Inflammatory macrophage treated with lipopolysaccharide for 4 hours (primary cell): ENCODE measurements at places on chromosomes 2 and 18.
A peak's percentile ranks its signal among the peaks of the same experiment; 100 is the strongest.

DNA sequence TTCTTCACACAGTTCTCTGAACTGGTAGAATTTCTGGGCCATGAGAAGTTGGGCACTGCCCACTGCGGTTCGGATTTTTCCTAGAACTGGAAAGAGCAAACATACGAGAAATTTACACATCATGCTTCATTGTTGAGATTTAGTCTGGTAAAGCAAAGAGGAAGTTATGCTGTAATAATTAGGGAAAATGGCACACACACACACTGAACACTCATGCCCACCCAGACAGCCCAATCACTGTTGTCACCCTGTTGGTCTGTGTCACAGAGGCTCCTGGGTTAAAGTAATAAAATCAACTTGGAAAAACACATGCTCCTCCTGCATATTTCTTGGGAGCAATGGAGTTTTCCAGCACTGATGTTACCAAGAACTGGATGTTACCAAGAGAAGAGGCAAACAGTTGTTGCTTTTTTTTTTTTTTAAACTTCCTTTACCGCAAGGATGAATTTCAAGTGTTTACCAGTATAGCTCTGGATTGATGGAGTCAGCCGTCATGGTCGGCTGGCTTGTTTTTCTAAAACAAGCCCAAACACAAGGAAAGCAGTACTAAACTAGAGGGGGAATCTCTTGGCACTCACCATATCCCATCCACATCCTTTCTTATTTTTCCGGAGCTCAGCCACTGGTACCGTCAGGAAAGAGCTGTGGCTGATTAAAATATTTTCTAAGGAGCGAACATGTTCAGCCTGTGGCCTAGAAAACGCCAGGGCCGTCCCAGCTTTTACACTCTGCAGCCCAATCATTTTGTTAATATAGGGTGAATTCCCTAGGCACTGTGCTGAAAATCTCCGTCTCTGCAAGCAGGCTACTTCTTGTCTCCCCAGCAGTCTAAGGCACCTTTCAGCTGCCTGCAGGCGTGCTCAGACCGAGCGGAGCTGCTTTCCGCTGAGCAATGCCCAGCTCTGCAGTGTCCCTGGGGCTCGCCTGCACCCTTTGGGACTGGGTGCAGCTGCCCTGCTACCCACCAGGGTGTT, 58.9 kb downstream of the TGIF1 start:
- DNase-seq = peak; percentile 54

- DNase-seq = no peak
Measured at GRCh38 chr2:192978395-192978794, 783.7 kb upstream of the TMEFF2 start.

DNA sequence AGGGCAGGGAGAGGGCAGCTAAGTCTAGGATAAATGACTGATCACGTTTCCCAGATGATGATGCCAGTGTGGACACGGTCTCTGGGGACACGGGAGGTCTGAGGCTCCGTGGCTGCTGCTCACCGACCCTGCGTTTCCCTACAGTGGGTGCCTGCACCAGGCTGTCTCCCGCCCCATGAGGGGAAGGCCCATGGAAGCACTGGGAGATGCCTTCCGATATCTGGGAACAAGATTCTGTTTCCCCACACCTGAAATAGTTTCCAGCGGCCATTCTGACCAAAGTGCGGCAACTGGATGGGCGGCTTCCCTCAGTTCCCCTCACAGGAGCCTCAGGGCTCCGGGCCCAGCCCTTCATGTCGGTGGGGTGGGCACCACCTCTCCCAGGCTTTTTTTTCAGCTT, 83.1 kb downstream of the EDAR start:
- DNase-seq = no peak

GRCh38 chr2:205906419-205906818, 179.6 kb downstream of the INO80D start:
- no peak for DNase-seq

- DNase-seq = no peak
Measured at GRCh38 chr18:23939896-23940295, 74.7 kb upstream of the TTC39C start.

DNA sequence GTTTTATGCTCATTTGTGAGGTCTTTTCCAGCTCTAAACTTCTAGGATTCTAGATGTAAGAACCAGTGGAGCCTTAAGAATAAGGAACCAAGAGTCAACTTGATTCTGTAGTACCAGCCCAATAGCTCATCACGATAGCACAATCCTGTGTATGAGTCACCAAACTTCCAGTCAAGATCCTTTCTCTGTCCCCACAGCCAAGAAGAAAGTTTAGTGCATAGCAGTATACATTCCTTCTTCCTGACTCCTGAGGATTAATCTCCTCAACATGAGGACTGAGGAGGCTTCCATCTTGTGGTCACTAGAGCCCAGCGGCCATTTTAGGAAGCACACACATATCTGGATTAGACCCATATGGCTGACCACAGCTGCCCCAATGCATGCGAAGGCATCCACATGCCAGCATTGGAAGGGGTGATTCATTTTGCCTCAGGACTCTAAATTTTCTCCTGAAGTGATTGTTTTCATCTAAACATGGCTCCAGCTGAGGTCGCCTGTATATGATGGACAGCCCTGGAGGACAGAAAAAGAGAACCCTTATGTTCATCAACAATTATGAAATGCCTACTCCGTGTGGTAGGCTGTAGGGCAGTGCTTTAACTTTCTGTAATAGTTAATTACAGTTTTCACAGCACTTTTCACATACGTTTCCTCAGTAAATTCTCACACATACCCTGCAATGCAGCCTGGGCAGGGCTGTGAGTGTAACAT, 53.5 kb downstream of the RASGRP3 start:
- DNase-seq = peak; percentile 46

DNA sequence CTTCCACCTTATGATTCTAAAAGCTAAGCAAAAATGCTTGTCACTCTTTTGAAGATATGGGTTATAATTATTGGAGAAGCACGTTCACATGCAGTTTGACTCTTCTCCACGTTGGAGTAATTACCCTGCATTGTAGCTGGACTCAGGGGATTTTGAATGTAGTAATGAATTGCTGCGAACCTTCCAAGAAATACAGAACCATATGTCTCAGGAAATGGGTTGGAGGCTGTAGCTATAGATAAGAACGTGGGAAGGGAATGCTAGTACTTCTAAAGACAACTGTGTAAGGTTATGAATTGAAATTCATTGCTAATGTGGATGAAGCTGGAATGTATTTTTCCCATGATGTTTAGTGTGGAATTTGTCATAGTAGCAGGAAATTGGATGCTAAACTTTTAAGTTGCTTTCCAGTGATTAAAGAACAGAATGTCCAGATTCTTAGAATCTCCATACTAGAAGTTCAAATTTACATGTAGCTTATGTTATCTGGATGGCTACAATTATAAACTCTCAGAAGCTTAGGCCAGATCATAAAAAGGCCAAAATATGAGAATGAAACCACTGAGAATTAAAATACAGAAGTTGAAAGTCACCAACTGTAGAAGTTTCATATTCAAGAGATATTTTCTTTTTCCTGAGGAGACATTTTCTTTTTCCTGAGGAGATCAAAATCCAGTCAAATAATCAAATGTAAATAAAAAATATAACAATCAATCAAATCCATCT, 27.3 kb upstream of the SPOPL start:
- peak; percentile 13 for DNase-seq

GRCh38 chr2:107334306-107334705, 448.3 kb upstream of the ST6GAL2 start:
- no peak for DNase-seq

DNA sequence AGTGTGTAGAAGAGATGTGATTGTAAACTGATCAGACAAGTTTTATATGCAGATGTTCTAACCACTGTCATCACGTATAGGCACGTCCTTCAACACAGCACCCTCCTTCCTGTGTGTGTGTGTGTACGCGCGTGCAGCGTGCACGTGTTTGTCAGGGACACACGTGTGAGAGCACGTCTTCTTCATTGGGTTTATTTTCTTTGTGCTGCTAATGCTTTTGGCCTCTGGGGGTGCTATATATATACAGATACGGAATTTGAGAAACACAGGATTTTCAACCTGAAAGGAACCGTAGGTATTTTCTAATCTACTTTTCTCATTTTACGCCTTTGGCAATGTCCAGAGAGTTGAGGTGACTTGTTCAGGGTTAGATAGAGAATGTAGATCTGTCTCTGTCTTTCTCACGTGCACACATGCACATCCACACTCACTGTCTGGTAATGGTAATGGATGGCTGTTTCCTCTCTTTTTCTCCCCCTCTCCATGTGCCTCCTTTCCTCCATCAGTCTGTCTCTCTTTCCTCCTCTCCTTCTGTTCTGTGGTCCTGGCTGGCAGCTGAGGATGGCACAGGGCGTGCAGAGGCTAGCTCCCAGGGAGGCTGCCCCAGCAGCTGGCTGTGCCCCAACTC, 13.4 kb upstream of the CELF4 start:
- DNase-seq = no peak

DNA sequence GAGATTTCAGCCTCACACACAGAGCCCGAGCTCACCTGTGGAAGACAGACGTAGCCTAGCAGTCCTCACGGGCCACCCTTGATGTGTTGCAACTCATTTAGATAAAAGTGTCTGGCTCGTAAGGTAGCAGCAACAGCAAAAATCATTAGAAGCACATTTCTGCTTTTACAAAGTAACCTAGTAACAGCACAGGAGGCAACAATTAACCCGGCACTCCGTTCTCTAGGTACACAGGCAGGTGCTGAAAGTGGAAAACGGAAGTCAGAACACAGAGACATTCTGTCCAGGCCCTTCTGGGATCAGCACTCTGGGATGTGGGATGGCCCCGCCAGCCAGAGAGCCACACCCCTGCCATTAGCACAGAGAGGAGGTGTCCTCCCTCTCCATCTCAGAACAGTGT, 99.3 kb downstream of the KLHL29 start:
- DNase-seq = no peak

DNA sequence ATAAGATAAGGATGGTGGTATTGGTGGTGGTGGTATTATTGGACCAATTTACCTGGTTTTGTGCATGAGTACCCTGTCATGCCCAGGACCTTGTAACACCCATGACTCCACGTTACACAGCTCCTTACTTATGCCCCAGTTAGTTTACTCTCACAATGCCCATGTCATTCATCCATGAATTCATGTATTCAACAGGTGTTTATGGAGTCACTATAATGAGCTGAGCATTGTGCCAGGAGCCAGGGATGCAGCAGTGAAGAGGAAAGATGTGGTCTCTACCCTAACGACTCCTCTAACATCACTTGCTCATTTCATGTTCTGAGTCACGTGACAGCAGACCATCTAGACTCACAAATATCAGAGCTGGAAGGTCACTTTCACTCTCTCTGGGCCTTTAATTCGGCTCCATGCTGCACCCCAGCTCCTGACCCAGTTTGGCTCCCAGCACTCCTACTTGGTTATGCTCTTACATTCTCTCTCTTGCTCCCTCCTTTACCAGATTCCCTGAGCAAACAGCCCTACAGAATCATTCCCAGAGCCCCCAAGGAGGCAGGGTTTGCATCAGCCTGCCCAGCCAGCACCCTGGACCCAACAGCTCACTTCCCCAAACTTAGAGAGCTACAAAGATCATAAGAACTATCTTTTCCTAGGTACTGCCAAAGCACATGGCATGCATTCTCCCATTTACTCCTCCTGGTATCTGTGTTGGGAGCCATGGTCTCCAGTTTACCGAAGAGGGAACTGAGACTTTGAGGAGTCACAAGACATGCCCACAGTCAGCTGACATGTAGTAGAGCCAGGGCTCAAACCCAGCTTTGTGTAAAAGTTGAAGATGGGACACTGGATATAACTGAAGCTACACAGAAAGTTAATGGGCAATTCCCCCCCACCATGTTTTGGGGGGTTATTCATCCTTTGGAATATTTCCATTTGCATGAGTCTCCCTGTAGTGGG, 449.9 kb downstream of the LRATD1 start:
- DNase-seq = no peak

GRCh38 chr2:181575024-181575649, 81.8 kb downstream of the CERKL start:
- DNase-seq = no peak

DNA sequence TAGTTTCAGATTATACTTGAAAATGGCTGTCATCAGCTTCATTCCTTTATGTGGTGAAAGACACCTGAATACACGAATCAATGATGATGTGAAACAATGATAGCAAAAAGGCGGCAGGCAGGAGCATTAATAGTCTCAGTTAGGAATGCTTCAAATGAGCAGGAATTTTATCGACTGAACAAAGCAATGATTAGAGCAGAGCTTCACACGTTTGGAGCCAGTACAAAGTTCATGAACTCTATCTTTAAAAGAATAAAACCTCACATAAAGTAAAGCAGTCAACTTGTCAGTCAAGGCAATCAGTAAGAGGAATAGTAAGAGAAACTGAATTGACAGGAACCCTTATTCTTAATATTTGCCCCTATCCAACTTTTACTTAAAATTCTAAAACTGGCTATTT, 78.4 kb upstream of the SERTAD2 start:
- DNase-seq = no peak

DNA sequence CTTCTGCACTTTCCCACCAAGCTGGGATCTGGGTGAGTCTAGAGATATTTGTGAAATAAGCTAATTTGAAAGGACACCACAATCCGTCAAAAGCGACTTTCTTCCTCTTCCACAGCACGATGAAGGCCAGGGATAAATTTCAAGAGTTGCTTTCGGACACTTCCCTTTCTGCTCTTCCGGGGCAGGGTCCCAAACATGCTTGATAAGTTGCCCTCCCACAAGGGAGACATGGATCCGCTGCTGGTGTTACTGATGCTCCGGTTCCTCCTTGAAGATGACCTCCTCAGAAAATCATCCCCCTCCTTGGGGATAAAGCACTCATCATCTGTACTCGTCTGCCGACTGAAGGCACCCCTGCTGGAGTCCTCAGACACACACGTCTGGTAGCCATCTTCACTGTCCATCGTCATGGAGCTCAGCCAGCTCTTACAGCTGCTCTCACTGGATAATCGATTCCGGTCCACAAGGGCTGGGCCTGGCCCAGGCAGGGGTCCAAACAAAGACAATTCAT, 28.2 kb downstream of the CYTIP start:
- DNase-seq = peak; percentile 72
